ENCODE measurements at places on chromosomes 16 and 17.

GRCh38 chr17:64617125-64617780, 44.9 kb downstream of the SMURF2 start:
- DNase-seq = no peak

- DNase-seq = no peak
These were observed 29.4 kb downstream of the IRF8 start for GRCh38 chr16:85928401-85928820.

- no peak for DNase-seq
These were observed 5.1 kb downstream of the BPTF start for GRCh38 chr17:67830440-67830839.

GRCh38 chr16:89142474-89143195, 28.9 kb upstream of the CDH15 start:
- no peak for DNase-seq

DNA sequence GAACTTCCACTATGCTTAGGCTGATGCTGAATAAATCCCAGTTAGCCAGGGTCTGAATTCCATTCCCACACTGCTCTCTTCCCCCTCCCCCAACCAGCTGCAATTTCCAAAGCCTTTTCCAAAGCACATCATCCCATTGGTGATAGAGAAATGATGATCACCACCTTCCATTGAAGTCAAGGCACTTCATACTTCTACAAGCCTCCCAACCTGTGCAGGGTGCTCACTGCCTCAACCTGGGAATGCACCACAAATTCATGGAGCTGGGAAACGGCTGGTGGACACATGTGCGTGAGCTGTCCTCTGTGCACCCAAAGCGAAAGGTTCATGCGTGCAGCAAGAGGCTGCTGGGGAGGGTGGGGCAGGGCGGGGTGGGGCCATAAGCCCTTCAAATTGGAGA, 302.7 kb upstream of the IRX3 start:
- no peak for DNase-seq

DNA sequence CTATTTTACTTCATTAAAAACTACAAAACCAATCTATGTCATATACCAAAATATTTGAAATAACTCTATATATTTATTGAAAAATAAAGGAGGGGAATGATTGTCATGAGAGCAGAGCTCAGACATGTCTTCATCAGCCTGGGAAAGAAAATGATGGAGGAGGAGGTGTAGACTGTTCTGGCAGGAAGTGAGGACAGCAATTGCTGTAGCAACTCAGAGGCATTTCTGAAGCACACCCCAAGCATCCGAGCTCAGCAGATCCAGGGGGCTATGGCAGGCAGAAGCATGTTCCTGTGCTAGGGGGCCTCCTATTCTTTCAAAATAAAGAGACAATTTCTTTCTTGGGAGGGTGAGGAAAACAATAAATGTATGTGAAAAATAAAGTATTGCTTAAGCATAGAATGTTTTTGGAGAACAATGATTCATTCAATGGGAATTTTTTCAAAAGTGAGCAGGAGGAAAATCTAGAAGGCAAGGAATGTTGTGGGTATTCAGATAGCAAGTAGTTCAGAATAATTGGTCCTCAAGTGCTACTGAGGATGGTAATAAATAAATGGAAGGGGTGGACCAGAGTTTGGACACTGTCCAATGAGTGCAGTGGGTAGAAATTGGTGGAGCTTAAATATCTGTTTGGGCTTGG, 383.4 kb downstream of the CDH11 start:
- no peak for DNase-seq

GRCh38 chr16:15607700-15608396, 35.1 kb downstream of the MARF1 start:
- no peak for DNase-seq

GRCh38 chr17:53039981-53040380, 782.7 kb upstream of the KIF2B start:
- DNase-seq = no peak

DNA sequence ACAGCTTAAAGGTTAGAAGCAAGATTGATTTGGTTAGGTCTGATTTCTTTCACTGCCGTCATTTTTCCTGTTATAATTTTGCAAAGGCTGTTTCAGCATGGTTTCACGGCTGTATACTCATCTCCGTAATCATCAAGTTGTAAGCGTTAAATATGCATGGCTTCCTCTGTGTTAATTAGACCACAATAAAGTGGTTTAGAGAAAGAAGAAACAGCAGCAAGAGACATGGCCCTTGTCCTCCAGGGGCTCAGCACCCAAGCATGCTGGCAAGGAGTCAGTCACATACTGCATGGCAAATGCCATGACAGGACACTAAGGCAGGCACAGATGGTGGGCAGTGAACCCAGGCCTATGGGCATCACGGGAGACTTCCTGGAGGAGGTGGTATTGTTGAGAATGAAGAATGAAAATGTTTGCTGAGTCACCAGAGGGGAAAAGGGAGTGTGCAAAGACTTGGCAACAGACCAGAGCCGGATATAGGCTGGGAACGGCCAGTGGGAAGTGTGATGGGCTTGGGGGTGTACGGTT, 61.4 kb upstream of the PLCG2 start:
- DNase-seq = no peak

DNA sequence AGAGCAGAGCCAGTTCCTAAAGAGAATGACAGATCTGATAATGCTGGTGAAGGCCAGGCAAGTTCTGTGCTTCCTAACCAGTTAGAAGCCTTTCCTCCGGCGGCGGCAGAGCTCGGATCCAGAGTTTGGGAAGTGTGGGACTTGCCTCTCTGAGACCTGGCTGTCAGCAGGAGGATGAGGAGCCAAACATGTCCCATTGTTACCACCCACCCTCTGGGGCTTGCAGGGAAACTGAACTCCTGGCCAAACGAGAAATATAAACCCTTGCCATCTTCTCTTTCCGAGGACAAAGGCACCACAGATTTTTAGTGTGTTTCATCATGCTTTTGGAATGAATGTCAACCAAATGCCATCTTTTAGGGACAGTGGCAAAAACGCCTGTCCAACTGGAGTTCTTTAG, 80.2 kb upstream of the SMURF2 start:
- DNase-seq = no peak

DNA sequence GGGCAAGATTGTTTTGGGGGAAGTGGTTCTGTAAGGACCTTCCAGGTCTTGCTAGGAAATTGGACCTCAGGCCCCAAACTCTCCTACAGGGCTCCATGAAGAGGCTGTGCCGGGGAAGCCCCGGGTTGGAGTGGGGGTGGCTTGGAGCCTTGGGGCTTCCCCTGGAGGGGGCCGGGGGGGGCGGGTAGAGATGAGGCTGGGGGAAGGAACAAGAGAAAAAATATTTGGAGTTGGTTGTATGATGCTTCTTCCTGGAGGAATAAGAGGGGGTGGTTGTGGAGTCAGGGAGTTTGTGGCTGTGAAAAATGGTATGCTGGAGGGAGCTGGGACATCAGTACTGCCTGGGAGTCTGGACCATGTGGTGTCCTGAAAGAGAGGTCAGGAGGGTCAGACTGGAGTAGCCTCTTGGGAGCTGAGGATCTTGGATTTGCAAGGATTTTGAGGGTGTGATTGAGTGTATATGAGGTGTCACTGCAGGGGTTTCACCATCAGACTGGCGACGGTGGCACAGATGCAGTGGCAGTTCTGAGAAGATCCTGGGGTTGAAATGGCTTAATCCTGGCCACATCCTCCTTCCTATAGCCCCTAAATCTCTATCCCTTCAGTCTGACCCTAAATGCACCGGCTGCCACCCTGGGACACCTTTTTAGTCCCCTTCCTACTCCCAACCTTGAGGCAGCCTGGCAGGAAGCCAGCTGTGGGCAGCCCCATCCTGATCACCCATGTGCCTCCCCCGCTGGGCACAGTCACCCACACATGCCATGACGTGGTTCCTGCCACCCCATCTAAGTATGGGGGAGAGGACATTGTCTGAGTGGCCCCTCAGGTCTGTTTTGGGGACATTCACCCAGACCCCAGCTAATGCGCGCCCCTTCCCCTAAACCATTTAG, 10.9 kb downstream of the RARA start:
- DNase-seq = no peak

GRCh38 chr16:16007743-16008111, 58.3 kb downstream of the ABCC1 start:
- DNase-seq = no peak

DNA sequence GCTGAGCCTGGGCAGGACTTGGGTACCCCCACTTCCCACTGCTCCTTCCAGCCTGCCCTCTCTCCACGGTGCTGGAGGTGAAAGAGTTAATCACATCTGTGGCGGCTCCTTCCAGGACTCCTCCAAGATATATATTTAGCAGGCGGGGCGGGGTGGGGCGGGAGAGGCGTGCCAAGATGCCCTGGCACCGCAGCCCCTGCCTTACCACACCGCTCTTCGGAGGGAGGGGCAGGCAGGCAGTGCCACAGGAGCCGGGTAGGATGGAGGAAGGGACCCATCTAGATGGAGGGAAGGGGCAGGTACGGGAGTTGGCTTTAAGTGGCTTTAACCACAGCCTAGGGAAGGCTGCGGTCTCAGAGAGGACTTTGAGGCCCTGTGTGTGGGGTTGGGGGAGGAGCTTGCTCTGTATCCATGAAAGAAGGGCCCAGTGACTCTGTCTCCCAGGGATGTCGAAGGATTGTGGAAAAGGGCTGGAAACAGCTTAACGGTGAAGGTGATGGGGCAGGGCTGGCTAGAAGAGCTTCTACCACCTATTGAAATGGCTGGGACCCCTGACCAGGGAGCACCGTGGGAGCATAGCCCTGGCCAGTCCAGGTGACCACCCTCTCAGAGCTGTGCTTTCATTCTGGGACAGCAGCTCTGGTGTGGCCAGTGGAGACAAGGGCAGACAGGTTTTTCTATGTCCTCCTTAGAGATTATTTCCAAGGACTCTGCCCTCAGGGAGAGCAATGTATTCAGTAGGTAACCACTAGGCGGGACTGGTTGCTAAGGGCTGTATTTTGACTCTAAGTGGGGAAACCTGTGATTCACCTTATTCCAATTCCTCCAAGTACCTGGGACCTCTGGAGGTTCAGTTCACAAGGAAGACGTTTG, 13.0 kb downstream of the GPR142 start:
- DNase-seq = no peak

GRCh38 chr17:74951680-74952421, 16.2 kb downstream of the OTOP3 start:
- DNase-seq = no peak

DNA sequence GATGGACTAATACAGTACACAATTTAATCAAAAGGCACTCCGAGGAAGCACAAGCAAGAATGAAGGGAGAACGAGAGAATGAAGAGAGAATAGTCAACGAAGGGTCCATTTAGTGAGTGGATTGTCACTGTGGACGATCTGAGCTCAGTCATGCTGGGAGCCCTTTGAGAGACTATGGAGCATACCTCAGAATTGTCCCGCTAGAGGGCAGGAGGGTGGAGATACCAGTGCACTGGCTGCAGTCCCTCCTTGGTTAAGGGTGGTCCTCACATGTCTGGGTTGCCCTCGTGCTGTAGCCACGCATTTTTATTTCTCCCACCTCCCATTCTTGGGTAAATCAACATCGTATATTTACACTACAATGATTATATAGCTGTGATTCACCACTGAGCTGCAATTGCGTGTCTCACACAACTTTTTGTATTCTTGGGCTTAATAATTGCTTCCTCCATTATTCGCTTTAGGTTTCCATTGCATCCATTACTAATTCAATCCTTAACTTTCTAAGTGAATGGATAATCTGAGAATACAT, 33.2 kb upstream of the FAM20A start:
- DNase-seq = no peak

GRCh38 chr17:78412403-78412802, 34.0 kb downstream of the PGS1 start:
- DNase-seq = no peak
